ENCODE measurements at places on chromosomes 3 and 15. TPM values are rescaled to one million over a fixed set of nuclear protein-coding genes. Genes with fewer than 3 reads are reported as not detected.

Gene GASK1A
- 0.43 TPM for total RNA-seq

Gene MUC4
- not detected for total RNA-seq

Gene CFAP92
- total RNA-seq = 2.4 TPM

Gene LDHAL6B
- total RNA-seq = not detected

Gene ZNF774
- total RNA-seq = 3.0 TPM

Gene KLHL25
- total RNA-seq = 4.2 TPM

Gene CACNA2D2
- 1.1 TPM for total RNA-seq

Gene ZFAND6
- total RNA-seq = 83.3 TPM

Gene CELF6
- total RNA-seq = 2.6 TPM

Gene AMOTL2
- 50.6 TPM for total RNA-seq

Gene CCDC80
- total RNA-seq = 32.3 TPM
